ENCODE measurements at places on chromosomes 1 and 21.

DNA sequence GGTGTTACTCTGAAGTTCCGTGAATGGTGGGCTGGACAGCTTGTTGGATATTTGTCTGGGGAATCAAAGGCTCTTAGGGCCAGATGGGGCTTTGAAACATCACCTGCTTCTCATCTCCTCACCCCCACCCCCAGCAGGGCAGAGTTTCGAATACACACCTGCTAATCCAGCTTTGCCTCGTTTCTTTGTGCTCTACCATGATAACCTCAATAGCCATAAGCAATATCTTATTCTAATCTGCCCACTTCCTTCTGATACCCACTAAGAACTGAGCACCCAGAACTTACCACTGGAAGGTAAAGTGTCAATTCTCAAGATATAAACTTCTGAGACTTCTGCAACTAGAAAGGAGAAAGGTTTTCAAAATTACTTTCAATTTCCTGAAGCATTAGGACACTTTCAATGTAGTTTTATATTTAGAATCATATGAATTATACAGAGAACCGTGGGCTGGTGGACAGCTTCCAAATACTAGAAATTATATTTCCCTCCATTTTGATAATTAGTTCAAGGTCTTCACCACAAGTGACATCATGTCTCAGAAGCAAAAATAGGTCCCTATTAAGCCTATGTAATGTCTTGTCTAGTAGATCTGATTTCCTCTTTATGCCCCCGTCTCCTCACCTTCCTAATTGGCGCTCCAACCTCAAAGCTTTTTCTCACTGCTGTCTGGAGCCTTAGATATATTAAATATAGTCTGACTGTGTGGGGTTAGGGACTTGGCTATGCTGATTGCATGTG is 64.4 kb upstream of the NEK2 start:
- no peak for DNase-seq

GRCh38 chr1:169892927-169893644 is 610 bp downstream of the SCYL3 start:
- peak; percentile 36 for DNase-seq

DNA sequence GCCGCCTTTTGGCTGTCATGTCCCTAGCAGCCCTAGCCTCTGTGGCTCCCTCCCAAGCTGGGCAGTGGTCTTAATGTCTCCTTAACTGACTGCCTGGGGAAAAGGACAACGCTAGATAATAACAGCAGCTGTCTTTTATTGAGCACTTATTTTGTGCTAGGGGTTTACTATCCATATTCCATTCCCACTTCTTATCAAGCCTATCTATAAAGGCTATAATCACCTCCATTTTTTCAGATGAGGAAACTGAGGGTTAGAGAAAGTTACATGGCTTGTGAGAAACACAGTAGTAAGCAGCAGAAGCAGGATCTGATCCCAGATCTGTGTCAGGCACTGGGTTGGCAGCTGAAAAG is 6.2 kb downstream of the SH3BGRL3 start:
- DNase-seq, result no peak

GRCh38 chr1:7406641-7407543 is 364.2 kb upstream of the VAMP3 start:
- DNase-seq, result no peak

DNA sequence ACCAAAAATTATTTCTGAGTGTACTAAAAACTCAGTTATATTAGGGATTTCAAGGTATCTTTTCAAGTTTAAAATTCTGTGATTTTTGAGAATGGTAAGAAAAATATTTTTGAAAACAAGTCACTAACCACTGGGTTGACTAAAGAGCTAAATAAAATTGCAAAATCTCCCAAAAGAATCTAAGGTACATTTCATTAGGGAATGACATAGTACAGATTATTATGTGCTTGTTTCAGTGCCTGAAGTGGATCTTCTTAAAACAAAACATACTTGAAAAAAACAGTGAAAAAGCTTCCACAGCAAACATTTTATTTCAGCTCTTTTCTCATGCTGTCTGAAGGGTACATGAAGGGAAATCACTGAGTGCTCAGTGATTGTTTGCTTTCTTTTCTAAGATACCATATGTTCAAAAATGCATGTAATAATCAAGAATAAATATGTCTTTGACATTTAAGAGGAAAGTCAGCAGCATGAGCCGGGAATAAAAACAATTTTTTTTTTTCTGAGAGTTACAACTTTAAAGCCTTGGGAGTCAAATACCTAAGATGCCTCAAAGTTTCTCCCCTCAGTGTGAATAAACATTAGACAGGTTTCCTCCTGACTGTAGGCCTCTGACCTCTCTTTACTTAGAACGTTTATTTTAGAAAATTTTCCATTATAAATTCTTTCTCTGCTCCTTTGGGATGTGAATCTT is 200.7 kb downstream of the KCNT2 start:
- DNase-seq, result no peak

- DNase-seq, result no peak
These were observed 188.2 kb downstream of the GRIK1 start for GRCh38 chr21:29751473-29752185.

- no peak for DNase-seq
These were observed 21.3 kb downstream of the HMGCS2 start for GRCh38 chr1:119747451-119747850.

- DNase-seq, result peak; percentile 4
These were observed 112.5 kb downstream of the RRAGC start for GRCh38 chr1:38746941-38747600.

DNA sequence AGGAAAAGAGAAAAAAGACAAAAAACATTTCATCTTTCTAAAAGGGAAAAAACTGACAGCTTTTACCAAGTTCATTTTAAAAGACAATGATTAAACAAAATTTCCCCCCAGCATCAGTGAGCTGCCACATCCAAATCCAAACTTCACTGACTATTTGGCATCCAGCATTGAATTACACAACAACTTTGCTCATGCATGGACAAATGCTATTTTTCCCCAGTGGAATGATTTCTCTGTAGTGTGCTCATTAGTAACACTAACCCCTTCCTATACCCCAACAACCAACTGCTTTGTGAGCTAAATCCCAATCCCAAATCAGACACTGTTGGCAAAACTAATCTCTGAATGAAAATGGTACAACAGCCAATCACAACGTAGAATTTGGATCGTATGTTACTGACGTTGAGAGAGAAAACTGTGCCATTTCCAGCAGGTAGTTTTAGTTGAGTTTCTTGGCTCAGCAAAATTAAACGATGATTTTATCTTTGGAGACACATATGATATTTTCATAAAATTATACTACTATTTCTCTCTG is 37.9 kb downstream of the PIK3R3 start:
- no peak for DNase-seq

DNA sequence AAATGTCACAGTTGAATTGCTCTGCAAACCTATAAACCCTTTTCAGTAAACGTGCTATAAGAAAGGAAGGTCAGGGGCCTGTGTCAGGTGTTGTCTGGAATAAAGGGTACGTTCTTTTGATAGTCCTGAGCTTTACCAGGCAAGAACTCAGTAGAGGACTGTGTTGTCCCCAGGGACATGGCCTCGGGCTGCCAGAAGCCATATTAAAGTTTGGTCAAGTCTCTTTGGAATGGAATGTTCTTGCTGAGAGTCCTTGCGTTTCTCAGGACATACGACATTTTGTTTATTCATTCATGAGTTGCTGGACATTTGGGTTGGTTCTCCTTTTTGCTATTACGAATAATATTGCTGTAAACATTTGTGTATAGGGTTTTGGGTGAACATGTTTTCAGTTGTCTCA is 16.8 kb downstream of the VPS13D start:
- DNase-seq, result no peak
